Fibroblast of the aortic adventitia (primary cell): ENCODE measurements at places on chromosomes 3 and 15. TPM values are rescaled to one million over a fixed set of nuclear protein-coding genes. Genes with fewer than 3 reads are reported as not detected.

Gene AVEN
- 17.2 and 26.8 TPM in 2 replicates for total RNA-seq

Gene THSD4
- total RNA-seq = 28.1 and 50.9 TPM in 2 replicates

Gene GOLGA8J
- total RNA-seq = not detected in 2 replicates

Gene RTP1
- not detected in 2 replicates for total RNA-seq

Gene TRIM71
- total RNA-seq = not detected in 2 replicates

Gene RGMA
- 3.1 and 6.1 TPM in 2 replicates for total RNA-seq

Gene OXTR
- total RNA-seq = 6.1 and 7.0 TPM in 2 replicates

Gene MED12L
- total RNA-seq = 0.72 and 1.3 TPM in 2 replicates

Gene MELTF
- 5.6 and 20.8 TPM in 2 replicates for total RNA-seq

Gene ACSBG1
- total RNA-seq = under 0.01 TPM in 1 of 2 replicates, not detected in the other

Gene TMEM108
- total RNA-seq = not detected in 2 replicates

Gene C3orf62
- total RNA-seq = 1.3 and 2.9 TPM in 2 replicates

Gene GRM7
- total RNA-seq = 0.09 TPM in 1 of 2 replicates, not detected in the other

Gene SCAMP2
- 18.5 and 29.6 TPM in 2 replicates for total RNA-seq

Gene HYPK
- total RNA-seq = 3.7 and 16.4 TPM in 2 replicates

Gene ANKUB1
- not detected in 2 replicates for total RNA-seq

Gene HDC
- total RNA-seq = not detected in 2 replicates

Gene TMEM266
- 0.09 TPM in 1 of 2 replicates, not detected in the other for total RNA-seq

Gene AGBL1
- not detected in 2 replicates for total RNA-seq

Gene CASR
- total RNA-seq = not detected in 2 replicates

Gene KLHL6
- not detected in 2 replicates for total RNA-seq

Gene UBA7
- total RNA-seq = 22.8 and 69.4 TPM in 2 replicates

Gene NOX5
- total RNA-seq = 0.08 and 0.27 TPM in 2 replicates

Gene ZSCAN2
- 5.2 and 25.5 TPM in 2 replicates for total RNA-seq

Gene TGM5
- not detected in 2 replicates for total RNA-seq

Gene GPR62
- 0.09 TPM in 1 of 2 replicates, not detected in the other for total RNA-seq

Gene ATP10A
- total RNA-seq = 4.4 and 5.8 TPM in 2 replicates

Gene RTP3
- not detected in 2 replicates for total RNA-seq

Gene DAZL
- not detected in 2 replicates for total RNA-seq

Gene GOLGA8G
- not detected in 2 replicates for total RNA-seq

Gene SNTN
- not detected in 2 replicates for total RNA-seq

Gene IGDCC3
- total RNA-seq = 0.25 TPM in 1 of 2 replicates, not detected in the other

Gene SEMA6D
- total RNA-seq = 3.9 and 17.7 TPM in 2 replicates

Gene AQP9
- total RNA-seq = 0.09 and 1.1 TPM in 2 replicates

Gene STARD9
- total RNA-seq = 5.2 and 8.0 TPM in 2 replicates

Gene STRIT1
- total RNA-seq = not detected in 2 replicates

Gene MESP2
- 1.3 and 2.9 TPM in 2 replicates for total RNA-seq

Gene GOLGA6L7
- total RNA-seq = not detected in 2 replicates

Gene CA12
- 21.5 and 174 TPM in 2 replicates for total RNA-seq

Gene ZDHHC19
- not detected in 2 replicates for total RNA-seq

Gene ZIC1
- 0.18 TPM in 1 of 2 replicates, not detected in the other for total RNA-seq

Gene EXD1
- total RNA-seq = not detected in 2 replicates

Gene GOLGA8S
- total RNA-seq = under 0.01 TPM in 1 of 2 replicates, not detected in the other

Gene SLC12A1
- total RNA-seq = under 0.01 TPM in 1 of 2 replicates, not detected in the other

Gene ARGFX
- total RNA-seq = not detected in 2 replicates

Gene EPHA3
- 0.98 and 6.1 TPM in 2 replicates for total RNA-seq

Gene TGFBR2
- 119 and 393 TPM in 2 replicates for total RNA-seq
